SHP77 (cell line): ENCODE measurements at places on chromosomes 3 and 15.

- DNase-seq, result no peak
These were observed 30.1 kb downstream of the CFAP161 start for GRCh38 chr15:81163961-81164800.

DNA sequence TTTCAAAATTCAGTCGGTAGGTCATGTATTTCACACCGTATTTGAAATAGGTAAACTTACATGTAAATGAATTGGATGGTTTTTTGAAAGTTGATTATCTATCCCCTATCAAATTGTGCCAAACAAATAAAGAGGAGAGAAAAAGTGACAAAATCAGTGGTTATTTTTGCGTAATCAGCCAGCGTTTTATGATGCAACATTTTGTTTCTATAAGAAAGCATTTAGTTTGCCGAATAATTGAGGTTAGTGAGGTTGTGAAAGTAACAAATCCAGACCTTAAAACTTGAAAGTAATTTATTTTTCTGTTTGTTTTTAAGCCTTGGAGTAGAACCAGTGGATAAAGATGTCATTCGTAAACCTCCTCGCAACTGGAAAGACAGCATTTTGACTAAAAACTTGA, 29.3 kb downstream of the ASTE1 start:
- DNase-seq, result no peak

DNA sequence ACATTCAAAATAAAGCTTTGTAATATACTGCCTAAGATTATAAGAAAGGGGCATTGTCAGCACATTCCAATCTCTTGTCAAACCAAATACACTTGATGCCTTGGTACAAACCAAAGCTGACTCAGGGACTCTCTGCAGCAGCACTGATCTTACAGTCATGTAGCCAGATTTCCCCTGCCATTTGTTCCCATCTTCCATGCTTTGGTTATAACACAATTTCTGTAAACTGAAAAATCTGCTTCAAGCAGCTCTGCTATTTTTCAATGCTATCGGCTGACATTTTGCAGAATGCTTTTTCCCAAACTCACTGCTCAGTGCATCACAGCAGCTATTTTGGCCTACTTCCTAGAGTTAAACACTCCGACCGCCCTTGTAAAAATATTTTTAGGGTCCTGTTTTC, 18.2 kb downstream of the PLOD2 start:
- DNase-seq, result no peak

GRCh38 chr3:119631516-119631915, 28.9 kb downstream of the POPDC2 start:
- DNase-seq, result no peak

DNA sequence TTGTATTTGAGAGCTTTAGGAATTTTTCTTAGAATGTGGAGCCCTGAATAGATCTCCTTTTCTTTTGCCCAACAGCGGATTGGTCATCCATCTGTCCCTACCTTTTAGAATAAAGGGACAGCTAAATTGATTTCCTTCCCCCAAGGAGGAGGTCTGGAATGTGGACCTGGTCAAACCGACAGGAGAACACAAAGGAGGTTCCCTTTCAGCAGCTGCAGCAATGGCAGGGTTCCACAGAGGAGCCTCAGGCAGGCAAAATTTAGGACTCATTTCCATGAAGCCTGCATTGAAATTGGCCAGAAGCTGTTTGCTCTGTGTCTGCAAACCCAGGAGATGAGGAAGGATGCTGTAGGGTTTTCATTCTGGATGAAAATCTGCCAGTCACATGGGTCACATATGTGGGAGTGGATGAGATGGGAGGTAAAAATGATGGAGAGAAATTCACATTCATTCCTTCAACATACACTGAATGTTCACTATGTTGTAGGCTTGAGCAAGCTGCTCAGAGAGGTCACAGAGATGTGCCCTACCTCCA, 77.3 kb downstream of the LRTM1 start:
- no peak for DNase-seq

GRCh38 chr15:56920367-56920627, 1.9 kb downstream of the TCF12 start:
- DNase-seq, result no peak

DNA sequence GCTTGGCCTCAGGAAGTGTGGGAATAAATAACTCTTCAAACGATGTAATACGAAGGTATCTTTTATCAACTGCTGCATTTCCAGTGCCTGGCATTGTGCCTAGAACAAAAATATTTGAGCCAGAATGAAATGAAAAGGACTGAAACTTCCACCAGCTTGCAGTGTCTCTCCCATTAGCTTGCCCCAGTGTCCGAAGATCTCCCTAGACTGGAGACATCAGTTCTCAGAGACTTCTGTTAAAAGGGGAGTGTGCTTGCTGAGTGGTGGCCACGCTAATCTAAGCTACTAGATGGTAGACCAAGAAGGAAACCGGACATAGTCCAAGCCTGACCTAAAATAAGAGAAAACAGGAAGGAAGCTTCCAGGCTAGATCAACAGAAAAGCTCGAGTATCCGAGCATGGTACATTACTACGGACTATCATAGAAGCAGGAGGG, 28.6 kb downstream of the KCNAB1 start:
- no peak for DNase-seq

DNA sequence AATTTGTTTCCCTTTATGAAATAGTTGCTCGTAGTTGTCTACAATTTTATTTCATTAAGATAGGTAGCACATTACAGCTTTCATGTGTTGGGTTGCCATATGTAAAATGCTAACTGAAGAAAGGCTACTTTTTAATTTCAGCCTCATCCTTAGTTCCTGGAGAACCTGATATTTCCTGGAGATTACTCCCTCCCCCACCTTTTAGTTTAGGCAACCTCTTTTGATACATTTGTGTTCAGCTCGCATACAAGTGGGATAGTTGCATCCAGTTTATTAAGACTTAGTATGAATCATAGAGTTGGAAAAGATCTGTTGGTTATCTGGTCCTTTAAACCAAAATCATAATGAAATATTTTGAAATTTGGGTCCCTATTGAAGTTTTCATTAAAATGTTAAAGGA, 6.0 kb downstream of the SETD5 start:
- DNase-seq, result no peak

- DNase-seq, result no peak
These were observed 20.6 kb downstream of the HEG1 start for GRCh38 chr3:125035217-125035616.

DNA sequence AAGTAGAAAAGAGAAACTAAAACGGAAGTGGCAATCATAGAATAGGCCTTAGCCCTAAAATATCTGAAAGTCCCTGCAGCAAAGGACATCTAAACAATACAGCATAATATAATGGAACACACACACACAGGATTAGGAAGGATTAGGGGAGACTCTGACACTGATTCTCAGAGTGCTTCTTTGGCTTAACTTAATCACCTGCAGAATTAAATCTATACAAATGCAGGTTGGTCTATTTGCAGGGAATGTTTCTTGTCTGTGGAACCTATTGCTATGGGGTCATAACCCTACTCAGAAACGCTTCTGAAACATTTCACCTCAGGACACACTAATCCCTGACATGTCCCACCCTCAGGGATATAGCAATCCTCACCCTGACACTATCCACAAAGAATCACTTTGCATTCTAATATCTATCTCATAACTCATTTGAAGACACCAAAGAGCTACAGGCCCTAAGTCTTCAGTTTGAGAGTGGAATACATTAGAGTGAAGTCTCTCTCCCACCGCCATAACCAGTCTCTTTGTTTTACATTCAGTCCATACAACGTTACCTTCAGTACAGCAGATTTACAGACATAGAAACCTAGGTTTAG, 1041.2 kb downstream of the TUSC7 start:
- no peak for DNase-seq

DNA sequence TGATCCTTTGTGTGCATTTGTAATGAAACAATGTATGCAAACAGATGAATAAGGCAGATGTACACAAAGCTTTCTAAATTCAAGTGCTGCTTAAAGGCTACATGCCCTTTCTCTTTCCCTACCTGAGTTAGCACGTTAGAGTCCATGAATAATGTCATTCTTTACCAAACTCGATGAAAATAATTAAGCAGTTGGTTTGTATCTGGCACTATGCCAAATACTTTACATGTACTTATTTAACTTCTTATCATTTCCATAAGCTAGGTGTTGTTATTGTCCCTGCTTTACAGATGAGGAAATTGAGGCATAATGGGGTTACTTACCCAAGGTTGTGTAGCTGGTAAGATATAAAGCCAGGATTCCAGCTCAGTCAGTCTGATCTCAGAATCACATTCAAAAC, 2.4 kb downstream of the GPR171 start:
- no peak for DNase-seq

DNA sequence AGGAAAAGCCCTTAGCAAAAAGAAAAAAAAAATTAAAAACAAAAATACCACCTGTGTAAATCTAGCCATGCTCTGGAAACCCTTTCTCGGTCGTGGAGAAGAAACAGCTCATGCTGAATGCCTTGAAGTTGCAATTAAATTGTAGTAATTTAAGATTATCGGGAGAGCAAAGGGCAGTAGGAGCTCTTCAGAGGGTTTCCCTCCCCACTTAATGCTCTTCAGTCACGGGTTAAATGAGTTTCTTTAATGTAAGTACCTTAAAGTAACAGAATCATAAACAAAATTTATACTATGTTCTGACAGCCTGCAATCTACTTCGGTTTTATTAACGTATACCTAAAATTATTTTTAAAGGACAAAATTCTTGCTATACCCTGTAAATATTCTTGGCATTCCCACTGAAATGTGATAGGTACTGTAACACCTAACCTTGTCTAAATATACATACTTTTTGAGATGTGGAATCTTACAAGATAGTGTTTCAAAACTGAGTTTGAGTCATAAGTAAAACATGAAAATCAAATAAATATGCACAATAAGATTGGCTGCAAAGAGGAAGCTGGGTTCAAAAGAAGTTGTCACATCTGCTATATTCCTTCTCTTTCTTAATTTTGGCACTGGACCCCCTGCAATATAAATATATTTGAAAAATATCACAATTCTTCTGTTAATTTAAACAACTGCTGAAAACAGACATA, 5.3 kb downstream of the FOXP1 start:
- no peak for DNase-seq

DNA sequence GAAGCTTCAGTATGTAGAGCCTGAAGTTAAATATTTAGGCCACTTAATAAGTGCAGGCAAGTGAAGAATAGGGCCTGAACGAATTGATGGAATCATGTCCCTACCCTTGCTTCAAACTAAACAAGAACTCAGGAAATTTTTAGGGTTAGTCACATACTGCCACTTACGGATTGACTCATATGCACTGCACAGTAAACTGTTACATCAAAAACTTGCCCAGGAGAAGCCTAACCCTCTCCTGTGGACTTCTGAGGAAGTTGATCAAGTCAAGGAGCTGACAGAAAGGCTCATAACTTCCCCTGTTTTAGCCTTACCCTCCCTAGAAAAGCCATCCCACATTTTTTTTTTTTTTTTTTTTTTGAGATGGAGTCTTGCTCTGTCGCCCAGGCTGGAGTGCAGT, 20.6 kb upstream of the KBTBD12 start:
- no peak for DNase-seq

- DNase-seq, result peak; percentile 10
These were observed 217.5 kb downstream of the CHL1 start for GRCh38 chr3:414063-414462.

DNA sequence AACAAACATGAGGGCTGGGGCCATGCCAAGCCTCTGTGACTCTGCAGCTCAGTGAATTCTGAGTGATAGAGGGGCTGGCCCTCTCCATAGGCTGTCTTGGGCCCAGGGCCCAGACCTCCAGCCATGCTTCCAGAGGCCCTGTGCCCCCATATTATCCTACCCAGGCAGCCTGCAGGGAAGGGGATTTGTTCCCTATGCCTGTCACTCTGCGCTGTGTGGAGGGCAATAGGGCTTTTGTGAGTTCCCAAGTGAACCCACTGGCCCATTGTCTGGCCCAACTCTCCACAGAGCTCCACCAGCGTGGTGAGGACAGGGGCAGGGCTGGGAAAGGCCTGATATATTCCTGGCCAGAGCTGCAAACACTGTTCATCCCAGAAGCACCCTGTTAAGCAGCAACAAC, 113.2 kb downstream of the EPHB1 start:
- DNase-seq, result no peak

DNA sequence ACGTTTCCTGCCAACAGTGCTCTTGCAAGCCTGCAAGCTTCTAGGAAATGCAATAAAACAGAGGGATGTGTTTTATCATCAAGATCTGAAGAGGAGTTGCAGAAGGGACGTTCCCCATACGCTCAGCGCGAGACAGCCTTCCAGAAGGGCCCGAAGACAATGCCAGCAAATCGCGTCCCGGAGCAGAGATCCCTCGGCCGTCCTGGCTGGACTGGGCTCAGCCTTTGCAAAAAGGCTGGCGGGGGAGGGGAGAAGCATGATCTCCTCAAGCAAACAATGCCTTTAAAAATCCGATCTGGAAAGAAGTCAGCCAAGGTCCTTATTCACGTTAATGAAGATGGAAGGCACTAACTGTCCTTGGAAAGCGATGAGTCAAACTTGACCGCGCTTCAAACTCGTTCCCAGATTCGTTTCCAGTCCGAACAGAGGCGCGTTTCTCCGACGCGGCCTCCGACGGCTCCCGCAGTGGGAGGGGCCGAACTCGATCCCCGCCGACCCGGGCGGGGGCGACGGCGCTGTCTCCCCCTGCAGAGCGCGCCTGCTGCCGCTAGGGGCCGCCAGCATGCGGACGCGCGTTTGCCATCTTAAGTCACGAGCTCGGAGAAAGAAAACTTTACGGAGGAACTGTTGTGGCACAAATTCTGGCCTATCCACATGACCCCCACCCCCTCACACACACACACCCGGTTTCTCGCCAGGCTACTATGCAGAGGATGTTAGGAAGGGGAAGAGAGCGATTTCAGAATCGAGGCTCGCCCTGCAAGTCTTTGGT, 5.5 kb downstream of the BCL6 start:
- no peak for DNase-seq

DNA sequence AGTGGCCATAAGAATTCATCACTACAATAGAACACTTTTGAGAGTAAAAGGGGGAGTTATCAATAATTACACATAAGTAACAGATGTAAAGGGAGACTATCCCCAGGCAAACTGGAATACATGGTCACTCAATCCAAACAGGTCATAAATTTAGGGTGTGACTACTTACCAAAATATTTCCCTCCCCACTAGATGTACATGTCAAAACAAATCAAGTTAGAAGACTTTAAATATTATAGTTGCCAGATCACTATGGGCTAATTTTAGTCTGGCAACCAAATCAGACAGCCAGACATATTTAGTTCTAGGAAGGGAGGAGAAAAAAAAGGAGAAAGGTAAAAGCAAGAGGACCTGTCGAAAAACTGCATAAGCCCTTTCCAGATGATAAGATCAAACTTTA, 23.1 kb downstream of the SLC24A5 start:
- DNase-seq, result no peak

DNA sequence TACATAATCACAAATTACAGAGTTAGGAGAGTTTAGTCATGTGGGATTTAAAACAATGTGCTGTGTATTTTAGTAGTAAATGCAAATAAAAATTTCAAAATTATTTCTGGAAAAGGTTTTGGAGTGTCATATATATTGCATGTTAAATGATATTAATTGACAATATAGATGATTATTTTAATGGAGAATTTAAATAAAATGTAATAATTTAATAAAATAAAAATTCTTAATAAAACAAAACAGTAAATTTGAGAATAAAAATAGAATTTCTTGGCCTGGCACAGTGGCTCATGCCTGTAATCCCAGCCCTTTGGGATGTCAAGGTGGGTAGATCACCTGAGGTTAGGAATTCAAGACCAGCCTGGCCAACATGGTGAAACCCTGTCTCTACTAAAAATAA, 1442.8 kb upstream of the ALCAM start:
- no peak for DNase-seq
